ENCODE measurements at places on chromosomes 5 and 9.

- DNase-seq, result no peak
Observed at GRCh38 chr5:167902298-167902697, 389.1 kb upstream of the WWC1 start.

GRCh38 chr5:54841481-54841880 lies 143.9 kb downstream of the ESM1 start:
- no peak for DNase-seq

DNA sequence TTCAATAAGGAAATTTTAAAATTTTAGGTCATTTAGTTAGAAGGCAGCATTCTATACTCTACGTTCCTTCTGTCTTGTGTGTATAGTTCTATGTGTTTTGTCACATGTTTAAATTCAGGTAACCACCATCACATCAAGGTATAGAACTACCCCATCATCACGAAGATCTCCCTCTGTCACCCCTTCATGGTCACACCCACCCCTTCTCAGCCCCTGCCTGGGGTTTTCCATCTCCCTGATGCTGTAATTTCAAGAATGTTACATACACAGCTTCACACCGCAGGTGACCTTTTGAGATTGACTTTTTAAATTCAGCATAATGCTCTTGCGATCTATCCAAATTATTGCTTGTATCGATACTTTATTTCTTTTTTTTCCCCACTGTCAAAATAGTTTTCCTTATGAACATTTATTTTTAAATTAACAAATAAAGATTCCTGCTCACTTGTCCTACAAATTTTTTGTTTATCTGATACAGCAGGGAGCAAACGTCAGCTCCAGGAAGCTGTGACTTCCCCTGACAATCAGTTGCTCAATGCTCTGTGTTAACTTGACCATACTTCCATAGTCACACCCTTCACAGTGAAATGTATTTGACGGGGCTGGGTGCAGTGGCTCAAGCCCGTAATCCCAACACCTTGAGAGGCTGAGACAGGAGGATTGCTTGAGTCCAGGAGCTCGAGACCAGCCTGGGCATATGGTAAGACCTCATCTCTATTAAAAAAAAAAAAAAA lies 10.2 kb downstream of the BTNL8 start:
- no peak for DNase-seq

DNA sequence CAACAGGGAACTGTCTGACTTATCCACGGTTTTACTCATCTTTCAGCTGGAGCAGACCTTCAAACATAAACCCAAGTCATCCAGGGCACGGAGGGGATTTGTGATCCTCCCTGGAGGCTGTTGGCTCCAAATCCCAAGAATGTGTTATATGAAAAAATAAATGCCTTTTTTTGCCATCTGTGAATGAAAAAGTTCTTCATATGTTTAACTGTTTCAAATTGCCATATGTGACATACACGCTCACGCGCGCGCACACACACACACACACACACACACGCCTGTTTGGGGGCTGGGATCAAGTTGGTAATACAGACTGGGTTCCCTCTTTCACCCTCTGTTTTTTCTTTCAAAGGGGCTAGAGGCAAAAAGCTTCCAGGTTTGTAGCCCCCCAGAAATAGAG lies 164.4 kb upstream of the EFNA5 start:
- DNase-seq, result no peak

GRCh38 chr9:7592321-7593316 lies 207.0 kb downstream of the DMAC1 start:
- no peak for DNase-seq

GRCh38 chr5:179378441-179379271 lies 33.4 kb upstream of the ADAMTS2 start:
- no peak for DNase-seq

DNA sequence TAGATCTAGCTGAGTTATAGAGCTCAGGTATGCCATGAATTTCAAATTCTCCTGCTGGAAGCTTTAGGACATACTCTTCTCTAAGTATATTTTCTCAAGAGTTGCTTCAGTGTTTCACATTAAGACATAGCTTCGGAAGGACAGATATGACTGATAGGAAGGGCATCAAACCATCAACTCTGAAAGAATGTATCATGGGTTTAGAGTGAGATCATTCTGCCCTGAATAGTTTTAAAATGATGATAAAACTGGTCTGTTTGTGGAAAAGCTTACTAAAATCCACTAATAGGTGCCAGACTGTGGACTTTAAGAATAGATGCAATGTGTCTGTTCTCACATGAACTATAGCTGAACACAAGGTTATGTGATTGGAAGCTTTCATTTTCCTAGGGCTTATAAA lies 8.4 kb downstream of the SPEF2 start:
- no peak for DNase-seq

- no peak for DNase-seq
Observed at GRCh38 chr5:103013933-103014552, 105.9 kb downstream of the GIN1 start.

- no peak for DNase-seq
Observed at GRCh38 chr9:126864771-126865170, 4.3 kb downstream of the ZBTB34 start.

- DNase-seq, result no peak
Observed at GRCh38 chr5:87876616-87877015, 392.0 kb downstream of the TMEM161B start.

DNA sequence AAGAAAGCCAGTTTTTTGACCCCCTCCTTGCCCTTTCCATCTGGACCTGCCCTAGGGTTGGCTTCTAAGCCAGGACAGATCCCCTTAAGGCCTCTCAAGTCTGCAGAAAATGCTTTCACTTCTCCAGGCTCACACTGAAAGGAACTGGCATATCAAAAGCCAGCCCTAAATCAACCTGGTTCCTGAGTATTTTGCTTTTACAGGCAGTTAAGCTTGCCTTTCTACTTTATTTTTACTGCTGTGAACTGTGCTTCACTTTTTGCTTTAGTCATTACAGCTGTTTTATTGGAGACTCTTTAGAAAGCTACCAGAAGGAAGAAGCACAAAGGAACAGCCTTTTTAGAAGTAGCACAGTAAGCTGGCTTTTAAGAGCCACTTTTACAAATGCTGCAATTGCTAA lies 5.0 kb downstream of the TARS1 start:
- no peak for DNase-seq

Data from NCI-H1930 (cell line).